Left ventricle myocardium superior (tissue), 1 donor: ENCODE measurements at places on chromosomes 13 and 19. TPM values are rescaled to one million over a fixed set of nuclear protein-coding genes. Genes with fewer than 3 reads are reported as not detected.

DNA sequence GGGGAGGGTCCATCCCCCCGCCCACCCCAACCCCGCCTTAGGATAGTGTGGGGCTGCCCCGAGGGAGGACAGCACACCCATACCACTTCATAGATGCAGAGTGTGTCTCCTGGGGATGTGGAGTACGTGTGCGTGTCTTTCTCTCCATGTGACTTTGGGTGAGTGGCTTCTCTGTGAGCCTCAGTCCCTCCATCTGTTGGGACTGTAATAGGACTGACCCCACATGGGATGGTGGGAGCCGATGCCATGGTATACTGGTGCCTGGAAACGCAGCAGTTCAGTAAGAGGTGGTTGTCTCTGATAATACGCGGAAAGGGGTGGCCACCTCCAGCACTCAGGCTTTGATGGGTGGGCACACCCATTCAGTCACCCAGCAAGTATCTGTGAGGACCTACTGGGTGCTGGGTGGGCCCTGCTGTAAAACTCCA, 816 bp upstream of the PRKD2 start:
- no peak for DNase-seq

GRCh38 chr13:103328899-103329298, 262.7 kb upstream of the SLC10A2 start:
- DNase-seq = no peak

DNA sequence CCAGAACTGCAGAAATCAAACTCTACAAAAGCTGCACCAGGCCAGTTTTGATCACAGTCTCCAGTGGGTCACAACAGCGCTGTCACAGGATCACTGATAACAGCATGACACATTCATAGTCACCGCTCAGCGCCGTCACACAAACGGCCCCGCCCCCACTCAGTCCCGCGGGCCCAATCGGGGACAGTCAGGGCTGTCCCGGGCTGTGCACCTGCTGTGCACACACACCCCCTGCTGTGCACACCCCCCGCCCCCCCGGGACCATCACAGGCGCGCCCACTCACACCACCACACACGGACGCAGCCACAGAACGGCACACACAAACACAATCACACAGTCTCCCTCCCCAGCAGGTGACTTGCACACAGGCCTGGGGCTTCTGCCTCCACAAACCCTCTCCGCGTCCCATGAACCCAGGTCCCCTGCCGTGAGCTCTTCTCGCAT, 435 bp upstream of the ZNF382 start:
- peak; percentile 85 for DNase-seq

DNA sequence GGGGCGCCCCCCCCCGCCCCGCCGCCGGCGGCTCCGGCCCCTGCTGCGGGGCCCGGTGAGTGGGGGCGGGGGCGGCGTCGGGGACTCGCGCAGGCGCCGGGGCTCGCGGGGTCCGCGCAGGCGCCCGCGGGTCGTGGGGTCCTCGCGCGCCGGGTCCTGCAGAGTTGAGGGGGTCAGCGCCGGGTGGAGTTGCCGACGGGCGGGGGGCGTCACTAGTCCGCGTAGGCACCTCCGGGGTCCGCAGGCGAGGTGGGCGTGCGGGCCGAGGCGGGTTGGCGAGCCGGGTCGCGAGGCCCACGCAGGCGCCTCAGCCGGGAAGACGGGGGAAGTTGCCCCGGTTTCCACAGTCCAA, 365 bp downstream of the PPP6R1 start:
- no peak for DNase-seq

- no peak for DNase-seq
Measured at GRCh38 chr13:19181621-19182485, at the start of gene TUBA3C. Gene TUBA3C, minus strand, starts transcription at chr13:19181824. Its CDS starts 77 bp downstream, at chr13:19181747.

DNA sequence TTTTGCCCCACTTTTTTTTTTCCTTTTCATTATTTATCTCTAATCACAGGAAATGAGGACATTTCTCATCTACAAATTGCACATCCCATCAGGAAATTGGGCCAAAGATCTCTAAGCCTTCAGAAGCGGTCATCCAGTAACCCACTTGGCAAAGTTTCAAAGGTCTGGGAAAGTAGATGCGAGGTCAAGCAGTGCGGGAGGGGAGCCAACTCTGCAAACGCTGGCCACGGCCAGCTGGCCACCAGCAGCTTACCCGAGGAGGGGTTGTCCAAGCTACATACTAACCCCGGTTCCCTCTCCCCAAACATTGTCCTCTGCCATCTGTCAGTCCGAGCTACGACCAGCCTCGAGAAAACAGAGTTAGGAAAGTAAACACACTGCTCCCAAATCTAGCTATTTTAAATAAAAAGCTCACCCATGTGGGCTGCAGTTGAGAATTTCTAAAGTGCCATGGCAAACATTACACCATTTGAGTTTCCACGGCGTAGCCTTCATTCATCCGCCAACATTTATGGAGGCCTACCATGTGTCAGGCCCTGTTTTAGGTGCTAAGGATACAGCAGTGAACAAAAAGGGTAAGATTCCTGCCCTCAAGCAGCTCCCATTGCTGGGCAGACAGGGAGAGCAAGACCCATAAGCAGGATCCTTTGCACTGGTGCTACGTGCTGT, 11.5 kb downstream of the FFAR2 start:
- DNase-seq = peak; percentile 67

DNA sequence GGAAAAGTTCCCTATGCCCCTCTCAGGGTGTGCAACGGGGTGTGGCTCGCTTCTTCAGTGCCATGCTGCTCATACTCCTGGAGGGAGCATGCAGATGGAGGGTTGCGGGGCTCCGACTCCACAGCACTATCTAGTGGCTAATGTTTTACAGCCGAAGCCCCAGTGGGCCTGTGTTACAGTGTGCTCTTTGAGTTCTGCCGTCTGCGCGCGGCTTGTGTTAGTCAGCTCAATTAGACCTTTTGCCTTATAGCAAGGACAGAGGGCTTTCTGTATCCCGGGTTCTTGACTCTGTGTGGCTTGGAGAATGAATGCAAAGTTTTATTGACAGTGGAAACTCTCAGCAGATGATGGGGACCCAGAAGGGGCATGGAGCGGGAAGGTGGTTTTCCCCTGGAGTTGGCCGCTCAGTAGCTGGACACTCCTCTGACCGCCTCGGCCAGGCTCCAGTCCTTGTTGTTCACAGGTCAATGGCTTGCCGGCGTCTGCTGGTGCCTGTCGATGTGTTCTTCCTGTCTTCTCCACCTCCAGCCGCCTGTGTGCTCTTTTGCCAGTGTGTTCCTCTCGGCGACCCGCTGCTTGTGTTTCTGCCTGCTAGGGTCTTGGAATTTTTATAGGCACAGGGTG, 383.4 kb downstream of the LMO7 start:
- peak; percentile 33 for DNase-seq

DNA sequence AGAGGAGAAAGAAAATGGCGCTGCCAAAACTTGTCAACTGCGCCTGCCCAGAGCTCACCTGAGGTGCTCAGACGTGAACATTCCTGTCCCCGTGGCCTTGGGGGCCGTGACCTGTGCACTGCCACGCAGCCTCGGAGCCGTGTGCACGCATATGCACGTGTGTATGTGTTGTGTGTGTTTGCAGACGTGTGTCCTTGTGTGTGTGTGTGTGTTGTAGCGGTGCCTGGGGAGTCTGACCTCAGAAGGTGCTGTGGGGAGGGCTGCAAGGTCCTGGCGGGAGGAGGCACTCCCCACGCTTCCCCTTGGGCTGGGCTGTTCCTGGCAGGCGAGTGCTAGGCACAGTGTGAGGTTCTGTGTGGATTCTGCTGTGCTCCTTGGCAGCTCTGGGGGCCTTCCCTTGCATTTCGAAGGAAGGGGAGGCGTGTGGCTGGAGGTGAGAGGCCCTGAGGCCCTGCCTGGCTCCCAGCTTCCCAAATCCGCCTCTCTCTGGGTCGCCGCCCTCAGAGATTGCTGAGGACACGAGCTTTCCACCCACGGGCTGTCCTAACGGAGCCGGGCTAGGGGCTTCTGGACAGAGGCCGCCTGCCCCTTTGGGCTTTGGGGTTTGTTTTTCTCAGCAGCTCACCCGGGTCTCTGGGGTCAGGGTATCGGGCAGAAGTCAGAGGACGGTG, 4.5 kb downstream of the BSG start:
- DNase-seq = no peak

GRCh38 chr19:32082028-32082427, 263.4 kb upstream of the ZNF507 start:
- no peak for DNase-seq

DNA sequence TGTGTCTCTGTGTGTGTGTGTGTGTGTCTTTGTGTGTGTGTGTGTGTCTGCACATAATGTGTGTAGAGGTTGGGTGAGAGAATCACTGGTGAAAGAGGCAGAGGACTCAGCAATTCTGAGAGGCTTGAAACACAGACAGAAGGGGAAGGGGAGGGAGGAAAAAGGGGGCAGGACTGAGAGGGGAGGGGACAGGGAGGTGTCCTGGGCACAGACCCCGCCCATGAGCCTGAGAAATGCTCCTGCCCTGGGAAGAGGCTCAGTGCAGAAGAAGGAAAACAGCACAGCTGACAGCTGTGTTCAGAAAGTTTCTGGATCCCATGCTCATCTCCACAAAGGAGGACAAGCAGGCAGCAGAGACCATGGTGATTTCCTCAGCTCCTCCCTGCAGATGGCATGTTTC, 59.1 kb upstream of the CEACAM8 start:
- DNase-seq = no peak

- no peak for DNase-seq
Measured at GRCh38 chr19:45821103-45821521, 6.0 kb upstream of the RSPH6A start.

GRCh38 chr13:114151565-114152284, 19.3 kb upstream of the RASA3 start:
- DNase-seq = no peak

- DNase-seq = no peak
Measured at GRCh38 chr13:20353973-20354372, 121.9 kb upstream of the GJB6 start.

DNA sequence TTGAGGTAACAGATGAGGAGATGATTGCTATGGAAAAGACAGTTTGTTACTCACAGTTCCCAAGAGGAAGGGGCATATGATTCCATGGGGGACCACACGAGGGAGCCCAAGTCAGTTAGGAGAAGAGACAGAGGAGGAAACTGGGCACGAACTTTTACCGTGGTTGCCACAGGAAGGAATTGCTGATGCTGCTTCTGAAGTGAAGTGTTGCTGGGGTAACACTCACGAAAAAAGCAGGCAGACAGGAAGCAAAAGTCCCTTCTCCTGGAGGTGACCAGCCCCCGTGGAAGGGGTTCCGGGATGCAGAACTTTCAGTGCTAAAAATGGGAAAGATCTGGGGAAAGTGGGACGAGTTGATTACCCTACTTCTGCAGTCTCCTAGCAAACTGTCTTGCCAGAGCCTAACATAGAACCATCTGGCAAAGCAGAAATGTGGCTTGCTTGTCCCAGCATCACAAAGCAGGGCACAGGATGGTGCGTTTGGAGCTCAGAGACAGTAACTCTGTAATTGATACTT, 35.4 kb upstream of the MAP3K10 start:
- DNase-seq = no peak

DNA sequence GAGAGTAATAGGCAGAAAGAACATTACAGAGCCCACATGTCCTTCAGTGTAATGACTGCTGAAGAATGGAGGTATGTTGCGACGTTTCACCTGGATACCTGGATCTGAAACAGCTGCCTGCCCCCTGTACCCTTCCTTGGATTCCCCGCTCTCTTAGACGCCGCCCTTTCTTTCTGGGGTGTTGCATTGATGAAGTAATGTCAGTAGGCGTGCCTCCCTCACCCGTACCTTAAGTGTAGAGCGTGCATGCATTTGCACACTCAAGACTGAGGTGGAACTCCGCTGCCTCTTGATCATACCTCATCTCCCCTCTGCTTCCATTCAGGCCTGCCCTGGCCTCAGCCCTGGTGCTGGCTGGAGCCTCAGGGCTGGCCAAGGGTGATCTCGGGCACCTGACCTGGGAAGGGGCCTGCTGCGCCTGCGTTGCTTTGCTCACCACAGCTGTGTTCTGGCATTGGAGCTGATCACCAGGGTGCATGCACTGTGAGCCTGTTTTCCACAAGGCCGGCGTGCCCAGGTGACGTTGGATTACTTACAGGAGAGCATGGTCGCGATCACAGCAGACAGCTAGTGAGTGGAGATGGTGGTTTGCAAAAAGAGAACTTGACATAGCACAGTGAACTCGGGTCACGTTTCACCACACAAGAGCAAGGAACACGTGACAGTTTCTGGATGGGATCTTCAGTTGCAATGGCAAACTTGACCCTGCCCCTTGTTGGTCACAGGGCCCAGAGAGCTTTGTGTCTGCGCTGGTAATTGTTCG, 99.0 kb downstream of the ARHGEF7 start:
- DNase-seq = no peak

DNA sequence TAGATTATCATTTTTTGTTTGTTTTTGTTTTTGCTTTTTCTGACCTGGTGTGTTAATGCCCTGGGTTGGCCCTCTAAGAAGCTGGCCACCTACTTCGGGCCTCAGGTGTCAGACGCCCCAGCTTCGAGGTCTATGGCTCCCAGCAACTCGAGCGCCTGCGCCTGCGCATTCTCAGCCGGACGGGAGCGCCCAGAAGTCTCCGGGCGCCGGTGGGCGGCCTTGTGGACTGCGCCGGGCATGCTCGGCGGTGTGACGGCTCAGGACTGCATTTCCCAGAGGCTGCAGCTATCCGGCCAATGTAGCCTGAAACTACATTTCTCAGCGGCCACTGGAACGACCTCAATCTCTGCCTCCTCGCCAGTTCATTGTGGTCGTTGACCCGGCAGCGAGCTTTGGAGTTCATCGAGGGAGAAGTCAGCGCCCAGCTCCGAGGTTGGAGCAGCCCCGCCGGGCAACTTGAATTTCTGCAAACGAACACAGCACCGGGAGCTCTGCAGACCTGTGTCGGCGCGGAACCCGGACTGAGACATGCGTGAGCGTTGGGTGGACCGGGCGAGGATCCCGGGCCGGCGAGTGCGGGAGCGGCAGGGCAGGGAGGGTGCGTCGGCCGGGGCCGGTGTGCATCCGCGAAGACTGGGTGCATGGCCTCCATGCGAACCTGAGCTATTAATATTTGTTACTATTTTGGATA, at the start of gene ZNF30:
TSS of gene ZNF30 (plus strand) at position 219 of the 691 bp plus-strand sequence. CDS start 3,045 bp downstream, outside the sequence.
- DNase-seq = peak; percentile 97

- DNase-seq = no peak
Measured at GRCh38 chr19:33459222-33460090, 62.1 kb downstream of the PEPD start.

DNA sequence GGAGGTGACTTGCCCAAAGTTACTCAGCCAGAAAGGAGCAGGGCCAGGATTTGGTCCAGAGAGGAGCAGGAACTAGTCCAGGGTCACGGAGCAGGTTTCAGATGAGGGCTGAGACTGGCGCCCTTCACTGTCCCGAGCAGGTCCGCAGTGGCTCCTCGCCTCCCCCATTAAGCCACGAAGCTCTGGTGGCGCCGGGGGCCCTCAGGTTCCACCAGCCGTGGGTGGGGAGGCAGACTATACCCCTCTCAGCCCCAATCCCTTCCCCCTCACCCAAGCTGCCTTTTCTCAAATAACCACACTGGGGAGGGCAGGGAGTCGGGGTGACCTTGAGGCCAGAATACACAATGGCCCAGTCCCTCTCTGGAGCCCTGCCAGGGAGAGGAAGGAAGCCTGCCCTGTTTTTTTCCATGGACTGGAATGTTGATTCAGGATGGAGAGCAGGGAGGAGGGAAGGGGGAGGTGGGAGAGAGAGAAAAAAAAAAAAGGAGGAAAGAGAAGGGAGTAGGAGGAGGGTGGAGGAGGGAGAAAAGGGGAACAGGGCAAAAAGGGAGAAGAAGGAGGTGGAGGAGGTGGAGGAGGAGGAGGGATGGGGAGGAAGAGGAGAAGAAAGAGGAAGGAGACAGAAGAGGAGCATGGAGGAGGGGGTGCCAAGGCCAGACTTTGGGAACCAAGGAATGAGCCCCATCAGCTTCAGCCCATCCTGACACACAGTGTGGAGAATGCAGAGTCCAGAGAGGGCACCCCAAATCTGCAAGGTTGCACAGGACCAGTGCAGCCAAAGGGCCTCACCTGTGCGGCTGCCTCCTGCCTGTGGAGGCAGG, 19.7 kb downstream of the CEACAM16 start:
- DNase-seq = peak; percentile 79

ZNF699 gene
- total RNA-seq = 2.7 TPM

SYT5 gene
- total RNA-seq = not detected

PLK5 gene
- not detected for total RNA-seq

MISP gene
- not detected for total RNA-seq

ZNF844 gene
- total RNA-seq = 14.9 TPM
